A549 treated with Hydrocortisone at 1 μM for 4 hours (cell line): ENCODE measurements at places on chromosomes 1 and 21. TPM values are rescaled to one million over a fixed set of nuclear protein-coding genes. Genes with fewer than 3 reads are reported as not detected.

Gene PDPN
- total RNA-seq = not detected in 5 replicates

Gene NIBAN1
- 0.81 to 1.2 TPM (median 0.85 TPM) in 5 replicates for total RNA-seq

Gene MAGOH
- 61.9 to 86.2 TPM (median 66.2 TPM) in 5 replicates for total RNA-seq

Gene CLK2
- total RNA-seq = 22.3 to 26.3 TPM (median 25.4 TPM) in 5 replicates

Gene DCST1
- total RNA-seq = 0.07 to 0.08 TPM in 2 of 5 replicates, not detected in the others

Gene KPRP
- total RNA-seq = not detected in 5 replicates

Gene IQGAP3
- 13.4 to 17.9 TPM (median 16.5 TPM) in 5 replicates for total RNA-seq

Gene F5
- 0.06 to 0.23 TPM (median 0.14 TPM) in 5 replicates for total RNA-seq

Gene F3
- 5.6 to 13.1 TPM (median 7.5 TPM) in 5 replicates for total RNA-seq

Gene TESK2
- 0.08 to 0.32 TPM (median 0.17 TPM) in 5 replicates for total RNA-seq

Gene GNG4
- total RNA-seq = 9.9 to 15.7 TPM (median 13.7 TPM) in 5 replicates

Gene ALG14
- total RNA-seq = 4.8 to 8.4 TPM (median 7.2 TPM) in 5 replicates

Gene AVPR1B
- not detected in 5 replicates for total RNA-seq

Gene CFAP107
- total RNA-seq = not detected in 5 replicates

Gene LCE2A
- total RNA-seq = not detected in 5 replicates

Gene OR6N1
- not detected in 5 replicates for total RNA-seq

Gene RNF186
- total RNA-seq = not detected in 5 replicates

Gene SLAMF1
- not detected in 5 replicates for total RNA-seq

Gene MSH4
- 0.03 to 0.05 TPM in 2 of 5 replicates, not detected in the others for total RNA-seq

Gene LYPD8
- 0.10 to 0.20 TPM (median 0.16 TPM) in 4 of 5 replicates, not detected in the other for total RNA-seq

Gene SPRR2E
- not detected in 5 replicates for total RNA-seq

Gene RIIAD1
- total RNA-seq = 0.41 TPM in 1 of 5 replicates, not detected in the others

Gene EPS8L3
- 0.67 to 1.7 TPM (median 0.97 TPM) in 5 replicates for total RNA-seq

Gene CAMTA1
- total RNA-seq = 59.2 to 70.9 TPM (median 64.2 TPM) in 5 replicates

Gene LCE2B
- not detected in 5 replicates for total RNA-seq

Gene ATP6V0B
- 102 to 159 TPM (median 138 TPM) in 5 replicates for total RNA-seq

Gene SLC9C2
- not detected in 5 replicates for total RNA-seq

Gene S100A6
- total RNA-seq = 2,973 to 4,069 TPM (median 3,618 TPM) in 5 replicates
